ENCODE measurements at places on chromosomes 11 and 22.

- DNase-seq, result no peak
Measured at GRCh38 chr22:49807780-49808708, 19.6 kb downstream of the BRD1 start.

- DNase-seq, result no peak
Measured at GRCh38 chr11:111641339-111642015, 39.2 kb downstream of the SIK2 start.

GRCh38 chr22:46129390-46130041, 20.8 kb upstream of the PPARA start:
- no peak for DNase-seq

- DNase-seq, result no peak
Measured at GRCh38 chr22:34294986-34295385, 374.7 kb upstream of the LARGE1 start.

DNA sequence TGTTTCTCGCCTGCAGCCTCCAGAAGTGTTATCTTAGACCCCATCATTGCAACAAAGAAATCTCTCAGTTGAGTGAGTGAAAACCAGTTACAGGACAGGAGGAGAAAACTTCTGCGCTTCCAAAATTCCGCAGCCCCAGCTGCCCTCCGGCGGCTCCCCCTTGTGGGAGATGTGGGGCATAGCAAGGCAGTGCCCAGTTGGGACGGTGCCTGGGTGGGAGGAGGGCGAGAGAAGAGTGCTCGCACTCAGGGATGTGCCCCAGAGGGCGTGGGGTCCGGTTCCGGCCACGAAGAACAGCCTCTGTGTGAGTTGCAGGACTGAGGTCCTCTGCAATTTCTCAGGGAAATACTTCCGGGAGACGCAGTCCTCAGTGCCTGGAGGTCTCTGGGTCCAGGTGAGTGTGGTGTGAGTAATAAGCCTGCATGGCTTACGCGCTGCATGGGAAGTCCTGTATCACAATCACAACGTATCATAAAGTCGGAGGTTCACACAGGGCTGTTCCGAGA, 87.0 kb upstream of the BLID start:
- DNase-seq, result no peak

DNA sequence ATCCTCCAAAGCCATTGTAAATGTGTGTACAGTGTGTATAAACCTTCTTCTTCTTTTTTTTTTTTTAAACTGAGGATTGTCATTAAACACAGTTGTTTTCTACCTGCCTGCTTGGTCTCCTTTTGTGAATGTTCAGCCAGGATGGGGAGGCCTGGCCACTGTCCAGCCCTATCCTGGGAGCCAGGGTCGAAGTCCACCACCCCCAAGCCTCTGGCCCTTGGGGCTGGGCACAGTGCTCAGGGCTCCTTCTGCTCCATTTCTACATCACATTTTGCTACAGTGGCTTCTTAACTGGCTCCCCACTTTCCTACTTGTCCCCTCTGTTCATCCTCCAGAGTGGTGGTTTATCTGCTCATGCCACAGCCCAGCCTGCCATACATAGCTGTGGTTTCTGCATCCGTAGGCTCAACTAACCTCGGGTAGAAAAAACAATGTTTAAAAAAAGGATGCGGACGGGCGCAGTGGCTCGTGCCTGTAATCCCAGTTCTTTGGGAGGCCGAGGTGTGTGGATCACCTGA, 2.5 kb upstream of the SMARCB1 start:
- no peak for DNase-seq

DNA sequence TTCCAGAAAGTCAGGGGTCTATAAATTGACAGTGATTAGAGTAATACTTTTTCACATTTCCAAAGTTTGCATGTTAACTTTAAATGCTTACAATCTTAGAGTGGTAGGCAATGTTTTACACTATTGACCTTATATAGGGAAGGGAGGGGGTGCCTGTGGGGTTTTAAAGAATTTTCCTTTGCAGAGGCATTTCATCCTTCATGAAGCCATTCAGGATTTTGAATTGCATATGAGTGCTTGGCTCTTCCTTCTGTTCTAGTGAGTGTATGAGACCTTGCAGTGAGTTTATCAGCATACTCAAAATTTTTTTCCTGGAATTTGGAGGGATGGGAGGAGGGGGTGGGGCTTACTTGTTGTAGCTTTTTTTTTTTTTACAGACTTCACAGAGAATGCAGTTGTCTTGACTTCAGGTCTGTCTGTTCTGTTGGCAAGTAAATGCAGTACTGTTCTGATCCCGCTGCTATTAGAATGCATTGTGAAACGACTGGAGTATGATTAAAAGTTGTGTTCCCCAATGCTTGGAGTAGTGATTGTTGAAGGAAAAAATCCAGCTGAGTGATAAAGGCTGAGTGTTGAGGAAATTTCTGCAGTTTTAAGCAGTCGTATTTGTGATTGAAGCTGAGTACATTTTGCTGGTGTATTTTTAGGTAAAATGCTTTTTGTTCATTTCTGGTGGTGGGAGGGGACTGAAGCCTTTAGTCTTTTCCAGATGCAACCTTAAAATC, 5.3 kb downstream of the MALAT1 start:
- DNase-seq, result no peak

DNA sequence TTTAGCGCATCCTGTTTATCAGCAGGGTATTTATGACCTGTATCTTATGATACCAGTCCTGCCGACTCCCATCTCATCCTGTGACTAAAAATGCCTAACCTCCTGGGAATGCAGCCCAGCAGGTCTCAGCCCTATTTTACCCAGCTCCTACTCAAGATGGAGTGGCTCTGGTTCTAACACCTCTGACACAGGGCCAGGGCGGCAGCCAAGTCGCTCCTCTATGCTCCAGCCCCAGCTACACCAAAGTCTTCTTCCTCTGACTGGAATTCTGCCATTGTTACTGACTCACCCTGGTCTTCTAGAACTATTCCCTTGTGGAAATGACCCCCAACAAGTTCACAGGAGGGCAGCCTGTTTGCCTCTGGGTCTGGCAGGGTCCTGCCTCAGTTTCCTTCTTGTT, 7.9 kb upstream of the C1QTNF6 start:
- no peak for DNase-seq

Data from hypothalamus (tissue), 51 donors.